ENCODE measurements at places on chromosomes 3 and 15.

- DNase-seq = no peak
Measured at GRCh38 chr3:196423044-196423781, 9.0 kb downstream of the UBXN7 start.

- no peak for DNase-seq
Measured at GRCh38 chr3:195094191-195094921, 176.6 kb downstream of the XXYLT1 start.

DNA sequence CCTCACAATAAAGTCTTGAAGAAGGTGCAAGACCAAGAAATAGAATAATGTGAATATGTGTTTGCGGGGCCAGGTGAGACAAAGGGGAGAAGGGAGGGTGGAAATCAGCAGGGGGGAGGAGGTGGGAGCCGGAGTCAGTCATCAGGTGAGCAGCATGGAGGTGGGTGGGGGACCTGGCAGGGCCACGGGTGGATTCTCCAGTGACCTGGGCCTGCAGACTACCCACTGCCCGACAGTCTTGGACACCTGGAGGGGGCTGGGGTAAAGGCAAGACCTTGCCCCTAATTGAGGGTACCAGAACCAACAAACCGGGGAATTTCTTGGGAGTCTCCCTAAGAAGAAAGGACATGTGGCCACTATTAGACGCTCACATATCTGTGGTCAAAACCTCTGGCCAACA is 95.8 kb downstream of the CHSY1 start:
- no peak for DNase-seq

DNA sequence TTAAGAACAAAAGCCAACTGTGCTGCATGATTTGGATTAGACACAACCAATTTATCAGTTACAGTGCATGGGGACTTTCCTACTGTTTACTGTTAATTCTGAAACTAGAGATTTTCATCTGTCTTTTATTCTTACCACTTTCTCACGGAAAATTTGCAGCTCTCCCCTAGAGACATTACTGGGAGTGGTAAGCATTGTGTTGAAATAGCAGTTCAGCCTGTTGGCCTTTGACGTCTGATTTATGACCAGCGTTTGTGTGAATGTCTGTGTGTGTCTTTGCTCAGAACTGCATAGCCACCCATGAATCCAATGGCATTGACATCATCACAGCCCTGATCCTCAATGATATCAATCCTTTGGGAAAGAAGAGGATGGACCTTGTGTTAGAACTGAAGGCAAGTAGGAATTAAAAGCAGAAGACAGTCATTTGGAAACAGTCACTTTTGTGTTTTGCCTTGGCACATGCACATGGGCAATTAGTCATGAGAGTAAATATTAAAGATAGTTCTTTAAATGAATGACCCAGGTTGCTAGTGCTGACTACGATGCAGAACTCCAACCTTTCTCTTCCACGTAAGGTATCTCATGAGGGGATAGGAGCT is 202.2 kb upstream of the BHLHE40 start:
- no peak for DNase-seq

GRCh38 chr3:181728470-181729340 is 17.0 kb downstream of the SOX2 start:
- no peak for DNase-seq

- no peak for DNase-seq
Measured at GRCh38 chr3:62601238-62602070, 228.1 kb upstream of the FEZF2 start.

GRCh38 chr3:153356908-153357307 is 194.9 kb downstream of the RAP2B start:
- no peak for DNase-seq

GRCh38 chr3:73745526-73746191 is 120.9 kb upstream of the PDZRN3 start:
- DNase-seq = no peak

GRCh38 chr3:187996609-187997008 is 157.3 kb upstream of the LPP start:
- no peak for DNase-seq

DNA sequence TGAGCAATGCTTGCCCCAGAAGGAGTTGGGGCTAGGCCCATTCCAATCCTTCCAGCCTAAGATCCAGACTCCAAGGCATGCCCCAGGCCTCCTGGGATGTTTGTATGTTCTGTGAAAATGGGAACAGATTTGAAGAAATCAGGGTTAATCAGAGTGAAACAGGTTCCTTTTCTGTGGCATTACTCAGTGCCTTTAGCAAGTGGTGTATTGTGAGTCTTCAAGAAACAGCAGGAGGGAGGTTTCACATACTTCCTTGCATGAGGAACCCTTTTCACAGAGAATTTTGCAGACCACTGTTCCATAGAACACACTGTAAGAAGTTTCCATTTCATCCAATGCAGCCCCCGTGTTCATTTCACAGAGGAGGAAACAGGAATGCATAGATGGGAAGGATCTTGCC is 8.4 kb upstream of the CDC25A start:
- DNase-seq = no peak

- no peak for DNase-seq
Measured at GRCh38 chr3:71492974-71493771, 90.4 kb downstream of the FOXP1 start.

DNA sequence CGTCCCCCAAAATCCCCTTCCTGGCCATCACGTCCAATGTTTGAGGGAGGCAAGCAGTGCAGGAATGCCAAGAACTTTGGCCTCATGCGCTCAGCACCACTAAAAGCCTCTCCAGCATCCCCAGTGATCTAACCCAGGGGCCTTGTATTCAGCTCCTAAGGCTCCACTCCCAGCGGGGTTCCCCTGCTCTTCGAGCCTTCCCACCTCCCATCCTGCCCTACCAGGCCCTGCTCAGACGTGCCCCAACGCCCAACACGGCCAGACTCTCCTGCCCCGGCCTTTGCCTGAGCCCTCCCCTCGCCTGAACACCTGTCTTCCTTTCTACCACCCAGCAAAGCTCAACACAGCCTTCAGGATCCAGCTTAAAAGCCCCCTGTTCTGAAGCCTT is 30.5 kb downstream of the PLXND1 start:
- no peak for DNase-seq

DNA sequence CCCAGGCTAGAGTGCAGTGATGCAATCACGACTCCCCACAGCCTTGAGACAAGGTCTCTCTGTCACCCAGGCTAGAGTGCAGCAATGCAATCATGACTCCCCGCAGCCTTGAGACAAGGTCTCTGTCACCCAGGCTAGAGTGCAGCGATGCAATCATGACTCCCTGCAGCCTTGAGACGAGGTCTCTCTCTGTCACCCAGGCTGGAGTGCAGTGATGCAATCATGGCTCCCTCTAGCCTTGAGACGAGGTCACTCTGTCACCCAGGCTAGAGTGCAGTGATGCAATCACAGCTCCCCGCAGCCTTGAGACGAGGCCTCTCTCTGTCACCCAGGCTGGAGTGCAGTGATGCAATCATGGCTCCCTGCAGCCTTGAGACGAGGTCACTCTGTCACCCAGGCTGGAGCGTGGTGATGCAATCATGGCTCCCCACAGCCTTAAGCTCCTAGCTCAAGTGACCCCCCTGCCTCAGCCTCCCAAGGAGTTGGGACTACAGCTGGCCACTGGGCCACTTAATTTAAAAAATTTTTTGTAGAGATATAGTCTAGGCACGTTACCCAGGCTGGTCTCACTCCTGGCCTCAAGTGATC is 26.1 kb downstream of the TFRC start:
- no peak for DNase-seq

- DNase-seq = no peak
Measured at GRCh38 chr15:29596266-29596665, 226.0 kb downstream of the TJP1 start.

DNA sequence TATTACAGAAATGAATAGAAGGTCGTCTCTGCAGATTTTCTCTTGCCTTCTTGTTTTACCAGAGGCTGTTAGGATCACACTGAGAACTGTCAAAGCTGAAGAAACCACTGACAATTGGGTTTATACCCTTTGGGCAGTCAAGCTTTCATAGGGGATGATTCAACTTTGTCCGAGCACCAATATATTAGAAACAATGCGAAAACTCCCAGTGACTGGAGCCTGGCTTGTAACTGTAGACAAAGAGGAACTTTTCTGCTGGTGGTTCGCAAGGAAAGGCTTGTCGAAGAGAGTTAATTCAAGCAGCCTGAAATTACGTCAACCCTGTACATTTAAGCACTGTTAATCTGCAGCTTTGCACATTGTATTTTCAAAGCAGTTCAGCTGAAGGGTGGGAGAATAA is 193.2 kb upstream of the ZNF385D start:
- DNase-seq = no peak

DNA sequence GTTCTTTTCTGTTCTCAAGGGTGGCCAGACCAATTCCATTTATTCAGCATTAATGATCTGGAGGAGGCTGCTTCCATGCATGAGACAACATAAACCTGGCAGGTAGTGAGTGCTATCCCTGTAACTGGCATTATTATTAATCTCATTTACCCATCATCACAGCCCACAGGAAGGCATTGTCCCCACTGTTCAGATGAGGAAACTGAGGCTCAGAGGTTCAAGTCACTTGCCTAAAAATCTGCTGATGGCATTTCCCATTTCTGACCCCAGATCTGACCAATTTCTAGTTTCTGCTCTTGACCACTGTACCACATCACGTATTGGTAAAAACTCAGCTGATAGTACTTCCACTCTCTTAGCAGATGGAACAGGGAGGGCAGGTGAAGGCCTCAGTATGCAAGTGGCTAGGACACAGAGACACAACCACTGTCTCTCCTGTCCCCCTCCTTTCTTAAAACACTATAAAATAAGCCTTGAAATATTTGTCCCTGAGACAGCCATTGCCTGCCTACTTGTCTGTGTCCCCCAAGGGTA is 36.1 kb downstream of the TRANK1 start:
- no peak for DNase-seq

GRCh38 chr3:42443292-42443691 is 32.9 kb upstream of the LYZL4 start:
- no peak for DNase-seq

- no peak for DNase-seq
Measured at GRCh38 chr3:19232566-19232965, 84.3 kb downstream of the KCNH8 start.

DNA sequence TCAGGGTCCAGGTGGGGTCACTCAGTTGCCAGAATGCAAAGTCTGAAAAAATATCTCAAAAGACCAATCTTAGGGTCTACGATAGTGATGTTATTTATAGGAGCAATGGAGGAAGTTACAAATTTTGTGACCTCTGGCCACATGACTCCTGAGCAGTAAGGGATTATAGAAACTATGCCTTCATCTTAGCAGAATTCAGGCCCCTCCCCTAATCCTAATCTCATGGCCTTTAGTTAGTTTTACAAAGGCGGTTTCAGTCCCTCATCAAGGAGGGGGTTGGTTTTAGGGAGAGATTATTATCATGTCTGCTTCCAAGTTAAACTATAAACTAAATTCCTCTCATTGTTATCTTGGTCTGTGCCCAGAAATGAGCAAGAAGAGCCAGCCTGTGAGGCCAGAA is 5.9 kb upstream of the DCP1A start:
- no peak for DNase-seq

DNA sequence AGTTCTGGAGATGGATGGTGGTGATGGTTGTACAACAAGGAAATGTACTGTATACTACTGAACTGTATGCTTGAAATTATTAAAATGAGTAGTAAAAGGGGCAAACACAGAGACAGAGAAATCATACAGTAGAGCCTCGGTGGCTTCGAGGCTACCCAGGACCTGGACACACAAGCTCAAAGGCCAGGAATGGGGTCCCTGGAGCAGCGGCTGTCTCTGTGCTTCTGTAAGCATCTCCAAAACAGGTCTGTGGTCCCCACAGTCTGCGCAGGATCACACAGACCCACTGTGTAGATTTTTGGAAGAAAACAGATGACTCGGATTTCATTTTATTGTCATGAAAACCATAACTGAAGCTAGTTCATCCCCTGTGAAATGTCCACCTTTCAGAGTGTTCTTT is 39.7 kb downstream of the PGPEP1L start:
- no peak for DNase-seq

DNA sequence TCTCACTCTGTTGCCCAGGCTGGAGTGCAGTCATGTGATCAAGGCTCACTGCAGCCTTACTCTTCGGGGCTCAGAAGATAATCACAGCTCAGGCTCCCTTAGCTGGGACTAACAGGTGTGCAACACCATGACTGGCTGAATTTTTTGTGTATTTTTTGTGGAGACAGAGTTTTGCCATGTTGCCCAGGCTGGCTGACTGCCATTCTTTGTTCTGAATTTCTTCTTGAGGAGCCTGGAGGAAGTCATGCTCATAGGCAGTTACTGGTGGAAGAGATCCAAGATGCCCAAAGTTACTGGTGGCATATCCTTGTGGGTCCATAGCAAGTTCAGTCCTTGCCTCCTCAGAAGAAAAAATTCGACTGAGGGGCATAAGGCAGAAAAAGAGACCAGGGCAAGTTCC is 16.6 kb upstream of the UBP1 start:
- DNase-seq = no peak

GRCh38 chr15:24823473-24823872 is 131.3 kb upstream of the SNRPN start:
- peak; percentile 57 for DNase-seq
